ENCODE measurements at places on chromosomes 3 and 15. TPM values are rescaled to one million over a fixed set of nuclear protein-coding genes. Genes with fewer than 3 reads are reported as not detected.
A peak's percentile ranks its signal among the peaks of the same experiment; 100 is the strongest.

IL17RB gene
- 14.1 TPM for polyA plus RNA-seq

DNA sequence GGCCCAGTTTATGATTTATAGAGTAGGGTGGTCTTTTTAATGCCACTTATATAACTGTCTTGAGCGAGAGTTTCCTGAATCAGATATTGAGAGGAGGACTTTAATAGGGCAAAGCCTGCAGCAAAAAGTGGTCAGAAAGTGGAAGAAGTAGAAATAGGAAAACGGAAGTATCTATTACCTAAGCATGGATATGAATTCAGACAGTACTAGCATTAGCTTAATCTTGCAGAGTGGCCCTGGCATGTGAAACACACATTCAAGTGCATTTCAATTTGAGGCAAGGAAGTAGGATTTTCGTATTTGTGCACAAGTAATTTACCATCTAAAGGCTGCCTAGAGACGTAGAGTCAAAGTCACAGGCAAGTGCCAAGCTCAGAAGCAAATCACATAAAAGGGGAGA, 622.3 kb downstream of the DIPK2A start:
- DNase-seq: no peak

DNA sequence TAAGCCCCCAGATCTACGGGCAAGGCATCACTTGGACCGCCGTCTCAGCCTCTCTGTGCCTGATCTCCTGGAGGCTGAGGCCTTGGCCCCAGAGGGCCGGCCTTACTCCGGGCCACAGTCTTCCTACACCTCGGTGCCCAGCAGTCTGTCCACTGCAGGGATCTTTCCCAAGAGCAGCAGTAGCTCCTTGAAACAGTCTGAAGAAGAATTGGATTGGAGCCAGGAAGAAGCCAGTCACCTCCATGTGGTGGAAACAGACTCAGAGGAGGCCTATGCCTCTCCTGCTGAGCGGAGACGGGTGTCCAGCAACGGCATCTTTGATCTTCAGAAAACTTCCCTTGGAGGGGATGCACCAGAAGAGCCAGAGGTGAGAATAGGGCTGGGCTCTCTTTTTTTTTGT, 67.0 kb downstream of the MCTP2 start:
- no peak for DNase-seq

GRCh38 chr15:77851086-77851485, 218.4 kb upstream of the LINGO1 start:
- no peak for DNase-seq

ASB14 gene
- 0.19 TPM for polyA plus RNA-seq

DNA sequence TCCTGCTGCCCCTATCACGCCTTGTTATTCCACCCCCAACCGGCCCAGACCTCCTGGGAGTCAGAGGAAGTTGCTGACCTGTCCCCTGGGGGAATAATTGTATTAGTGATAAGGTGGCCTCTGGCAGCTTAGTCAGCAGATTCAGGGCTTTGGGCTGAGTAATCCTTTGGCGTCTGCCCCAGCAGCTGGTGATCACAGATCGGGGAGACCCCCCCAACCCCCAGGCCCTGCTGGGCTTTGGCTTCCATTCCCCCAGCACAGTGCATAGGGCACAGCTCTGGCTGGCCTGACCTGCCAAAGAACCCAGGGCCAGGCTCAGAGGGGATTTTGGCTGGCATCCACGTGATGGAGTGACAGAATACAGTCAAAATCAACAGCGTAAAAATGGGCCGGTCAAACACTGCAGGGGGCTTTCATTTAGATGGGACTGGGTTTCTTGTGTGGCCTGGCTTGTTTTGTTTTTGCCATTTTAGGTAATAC, 3.9 kb upstream of the NR2E3 start:
- DNase-seq: no peak

GRCh38 chr15:39154776-39155175, 426.1 kb upstream of the THBS1 start:
- no peak for DNase-seq

DNA sequence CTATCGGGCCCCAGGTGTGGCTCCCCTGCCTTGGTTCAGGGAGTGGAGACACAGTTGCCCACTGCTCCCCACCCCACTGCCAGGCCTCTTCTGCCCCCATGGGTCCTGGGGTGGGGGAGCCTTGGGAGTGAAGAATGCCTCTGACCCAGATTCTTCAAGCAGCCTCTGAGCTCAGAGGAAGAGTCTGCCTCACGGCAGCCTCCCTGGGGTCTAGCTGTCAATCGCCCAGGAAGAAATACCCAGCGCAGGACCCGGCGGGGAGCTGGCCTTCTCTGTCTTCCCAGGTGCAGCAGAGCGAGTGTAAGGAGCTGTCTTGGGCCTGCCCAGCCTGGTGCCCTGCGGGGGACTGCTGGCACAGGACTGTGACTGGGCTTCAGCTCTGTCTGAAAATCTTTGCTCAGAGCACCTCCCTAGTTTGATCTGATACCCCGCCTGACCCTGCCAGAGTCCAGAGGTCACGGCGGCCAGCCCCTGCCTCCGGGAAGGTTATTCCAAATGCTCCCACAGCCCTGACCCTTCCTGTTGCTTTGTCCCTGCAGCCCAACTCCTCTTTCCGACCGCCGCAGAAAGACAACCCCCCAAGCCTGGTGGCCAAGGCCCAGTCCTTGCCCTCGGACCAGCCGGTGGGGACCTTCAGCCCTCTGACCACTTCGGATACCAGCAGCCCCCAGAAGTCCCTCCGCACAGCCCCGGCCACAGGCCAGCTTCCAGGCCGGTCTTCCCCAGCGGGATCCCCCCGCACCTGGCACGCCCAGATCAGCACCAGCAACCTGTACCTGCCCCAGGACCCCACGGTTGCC, 11.0 kb downstream of the ANKRD63 start:
- no peak for DNase-seq

- no peak for DNase-seq
Measured at GRCh38 chr15:55044162-55044561, 152.6 kb downstream of the RSL24D1 start.

DNA sequence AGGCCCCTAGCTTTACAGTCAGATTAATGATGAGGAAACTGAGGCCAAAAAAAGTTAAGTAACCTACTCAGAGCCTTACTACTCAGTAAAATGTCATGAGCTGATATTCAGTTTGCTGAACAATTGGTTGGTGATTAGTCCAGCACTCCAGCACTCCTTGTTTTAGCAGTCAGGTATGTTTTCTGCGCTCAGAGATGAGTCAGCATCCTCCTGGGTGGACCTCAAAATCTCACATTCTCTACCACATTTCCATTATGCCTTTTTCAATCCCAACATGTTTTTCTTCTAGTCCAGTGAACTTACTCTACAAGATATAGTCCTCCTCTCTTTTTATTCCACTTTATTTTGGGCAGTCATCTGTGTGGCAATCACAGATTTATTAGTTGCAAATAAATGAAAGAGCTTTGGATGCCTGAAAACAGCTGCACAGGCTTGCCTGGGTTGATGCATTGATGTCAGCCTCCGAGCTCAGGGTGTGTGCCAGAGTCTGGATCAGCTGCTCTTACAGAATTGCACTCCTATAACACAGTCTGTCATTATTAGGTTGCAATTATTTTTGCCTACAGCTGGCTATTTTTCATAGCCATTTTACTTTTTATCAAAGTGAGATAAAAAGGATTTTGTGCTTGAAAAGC, 133.2 kb downstream of the ARPP21 start:
- DNase-seq: no peak

LZTFL1 gene
- polyA plus RNA-seq: 14.3 TPM

CCR3 gene
- polyA plus RNA-seq: not detected

DNA sequence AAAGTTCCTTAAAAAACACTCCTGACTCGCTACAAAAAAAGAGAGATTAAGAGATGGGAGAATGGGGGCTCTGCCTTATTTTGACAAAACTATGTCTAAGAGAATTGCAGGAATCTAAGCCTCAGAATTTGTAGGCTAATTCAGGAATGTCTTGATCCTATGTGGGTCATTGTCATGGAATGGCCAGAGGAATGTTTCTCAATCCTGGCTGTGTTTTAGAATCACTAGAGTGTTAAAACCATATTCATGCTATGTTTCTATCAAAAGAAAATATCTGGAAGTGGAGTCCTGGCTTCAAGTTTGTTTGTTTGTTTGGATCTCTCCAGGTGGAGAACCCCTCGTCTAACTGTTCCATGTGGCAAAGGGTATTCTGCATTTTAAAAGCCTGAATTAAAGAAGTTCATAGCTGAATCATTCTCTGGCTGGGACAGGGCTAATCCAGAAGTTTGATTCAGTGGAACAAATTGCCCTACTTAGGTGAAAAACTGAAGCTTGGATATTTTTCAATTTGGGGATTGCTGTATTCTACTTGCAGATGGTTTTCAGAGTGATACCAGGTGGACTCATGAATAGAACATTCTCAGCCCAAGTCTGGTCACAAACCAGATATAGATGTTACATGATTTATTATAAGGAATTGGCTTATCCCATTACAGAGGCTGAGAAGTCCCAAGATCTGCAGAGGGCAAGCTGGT, 28.2 kb downstream of the GJD2 start:
- DNase-seq: no peak

DNA sequence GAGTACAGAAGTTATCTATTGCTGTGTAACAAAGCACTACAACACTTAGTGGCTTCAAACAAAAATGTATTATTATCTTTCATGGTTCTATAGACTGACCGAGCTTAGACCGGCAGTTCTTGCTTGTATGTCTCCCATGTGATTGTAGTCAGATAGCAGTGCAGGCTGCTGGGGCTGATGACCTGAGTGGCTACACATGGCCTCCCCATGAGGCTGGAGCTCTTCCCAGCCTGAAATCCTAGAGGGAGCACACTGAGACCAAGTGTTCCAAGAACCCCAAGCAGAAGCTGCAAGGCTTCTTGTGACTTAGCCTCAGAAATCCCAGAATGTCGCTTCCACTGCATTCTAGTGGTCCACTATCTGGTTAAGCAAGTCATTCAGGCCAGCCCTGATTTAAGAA, 141.2 kb upstream of the TLE3 start:
- DNase-seq: no peak

DNA sequence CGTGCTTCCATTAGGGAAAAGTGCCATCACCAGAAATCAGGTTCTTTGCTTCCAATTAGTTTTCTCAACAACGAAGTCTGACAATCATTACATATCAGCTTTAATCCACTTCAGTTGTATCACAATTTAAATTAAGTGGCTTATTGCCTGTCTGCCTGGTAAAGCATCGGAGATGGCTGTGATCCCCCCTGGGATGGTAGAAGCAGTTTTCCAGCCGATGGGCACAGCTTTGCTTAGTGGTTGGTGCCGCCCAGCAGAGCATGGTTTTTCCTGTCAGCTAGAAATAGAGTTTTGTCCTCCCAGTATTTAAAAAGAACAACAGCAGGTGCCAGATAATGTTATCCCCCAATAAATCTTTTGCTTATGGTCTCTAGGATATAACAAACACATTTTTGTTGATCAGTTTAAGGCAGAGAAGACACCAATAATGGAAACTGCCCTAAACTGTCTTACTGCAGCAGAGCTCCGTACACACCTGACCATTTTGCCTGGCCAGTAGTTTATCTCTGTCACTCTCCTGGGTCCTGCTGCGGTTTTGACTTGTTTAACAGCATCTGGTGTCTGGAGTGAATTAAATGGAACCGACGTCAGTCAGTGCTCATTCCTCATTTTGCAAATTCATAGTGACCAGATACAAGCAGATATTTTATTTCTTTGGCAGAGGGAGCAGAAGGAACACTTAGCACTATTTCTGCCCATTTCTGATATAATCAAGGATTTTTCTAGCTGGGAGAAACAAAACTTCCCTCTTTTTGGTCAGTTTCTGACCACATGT, 79.1 kb downstream of the SLC49A4 start:
- no peak for DNase-seq

ZNF660 gene
- polyA plus RNA-seq: 4.0 TPM

ESYT3 gene
- not detected for polyA plus RNA-seq

DNA sequence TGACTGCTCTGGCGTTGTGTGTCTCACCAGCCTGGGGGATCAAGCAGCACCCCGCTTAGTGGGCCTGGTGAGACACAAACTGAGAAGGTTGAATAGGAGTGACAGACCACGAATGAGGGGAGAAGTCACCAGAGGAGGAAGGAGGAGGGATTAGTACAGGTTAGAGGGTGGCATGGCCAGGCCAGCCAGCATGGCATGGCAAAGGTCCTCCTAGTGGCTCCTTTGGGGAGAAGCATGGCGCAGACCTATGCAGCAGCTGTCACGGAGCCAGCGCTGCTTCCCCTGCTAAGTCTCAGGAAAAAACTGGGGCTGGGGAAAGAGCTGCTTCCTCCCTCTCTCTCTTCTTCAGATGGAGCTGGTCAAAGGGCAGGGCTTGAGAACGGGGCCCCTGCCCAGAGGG, 48.6 kb downstream of the ZDHHC3 start:
- DNase-seq: no peak

- DNase-seq: no peak
Measured at GRCh38 chr3:149152420-149152819, 23.0 kb downstream of the HPS3 start.

LCTL gene
- 1.8 TPM for polyA plus RNA-seq

DNA sequence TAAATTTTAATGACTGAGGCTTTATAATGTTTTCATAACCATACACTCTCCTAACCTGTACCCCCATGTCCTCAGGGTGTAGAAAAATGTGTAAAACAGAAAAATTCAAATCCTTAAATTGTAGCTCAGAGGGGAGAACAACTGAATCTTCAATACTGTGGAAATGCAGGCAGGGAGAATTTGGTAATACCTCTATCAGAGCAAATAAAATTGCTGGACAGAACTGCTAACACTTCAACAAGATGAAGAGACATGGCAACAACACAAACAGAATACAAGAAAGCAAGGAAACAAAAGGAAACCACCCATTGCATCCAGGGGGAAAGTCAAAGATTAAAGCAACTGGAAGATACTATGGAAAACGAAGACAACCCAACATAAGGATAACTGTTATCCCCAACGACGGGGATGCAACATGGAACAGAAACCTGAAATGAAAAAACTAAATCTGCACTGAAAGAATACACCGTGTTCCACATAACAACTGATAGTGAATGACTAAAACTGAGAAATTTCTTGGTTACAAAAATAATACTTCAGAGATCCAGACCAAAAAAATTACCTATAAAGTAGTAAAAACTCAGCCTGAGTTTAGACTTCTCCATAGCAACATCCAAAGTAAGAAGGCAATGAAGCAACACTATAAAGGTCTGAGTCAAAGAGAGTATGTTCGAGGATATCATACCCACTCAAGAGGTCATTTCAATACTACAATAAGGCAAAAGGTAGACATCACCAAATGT, 48.5 kb downstream of the HACD2 start:
- DNase-seq: no peak

DNA sequence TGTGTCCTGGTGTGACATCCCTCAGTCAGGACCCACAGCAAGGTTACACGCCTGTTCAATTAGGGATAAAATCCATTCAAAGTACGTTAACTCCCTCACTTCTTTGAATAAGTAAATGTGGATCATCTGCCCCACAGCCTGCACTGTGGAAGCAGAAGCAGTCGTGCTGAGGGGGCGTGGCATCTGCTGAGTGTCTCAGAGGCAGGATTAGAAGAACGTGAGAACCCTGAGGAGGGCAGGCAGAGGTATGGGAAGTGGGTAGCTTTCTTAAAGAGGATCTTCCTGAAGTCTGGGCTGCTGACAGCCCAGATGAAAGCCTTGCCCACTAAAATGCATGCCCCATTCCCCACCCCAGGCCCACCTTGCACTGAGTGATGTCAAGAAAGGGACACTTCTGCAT, 28.5 kb downstream of the CRABP1 start:
- DNase-seq: peak; percentile 67

ADAMTS7 gene
- polyA plus RNA-seq: 12.1 TPM

GRCh38 chr3:28680050-28680449, 331.4 kb upstream of the AZI2 start:
- no peak for DNase-seq

- DNase-seq: no peak
Measured at GRCh38 chr3:110684466-110684865, 387.1 kb upstream of the NECTIN3 start.
